ENCODE measurements at places on chromosomes 2 and 18.

DNA sequence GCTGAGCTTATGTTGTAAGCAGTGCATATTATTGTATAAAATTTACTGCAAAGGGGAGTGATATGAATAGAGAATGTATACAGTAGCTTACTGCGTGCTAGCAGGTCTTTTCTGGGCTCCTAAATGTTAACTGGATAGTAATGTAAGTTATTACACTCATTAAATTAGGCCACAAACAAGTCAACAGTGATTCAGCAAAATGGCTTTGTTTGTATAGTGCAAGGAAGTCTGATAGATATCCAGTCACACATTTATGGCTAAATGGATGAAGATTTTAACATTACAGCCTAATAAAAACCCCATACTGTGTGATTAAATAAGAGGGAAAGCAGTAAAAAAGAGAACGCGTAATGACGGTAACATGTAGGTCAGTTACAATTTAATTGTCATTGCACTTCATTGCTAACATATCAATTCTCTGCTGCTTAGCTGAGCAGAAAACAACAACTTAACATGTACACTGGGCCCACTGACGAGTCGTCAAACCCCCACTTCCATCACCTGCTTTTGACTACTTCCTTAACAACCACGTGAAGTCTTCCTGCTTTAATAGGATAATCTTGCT lies 665.0 kb upstream of the FANCL start:
- no peak for DNase-seq

GRCh38 chr2:100404411-100404810 lies 13.1 kb downstream of the CHST10 start:
- DNase-seq = no peak

DNA sequence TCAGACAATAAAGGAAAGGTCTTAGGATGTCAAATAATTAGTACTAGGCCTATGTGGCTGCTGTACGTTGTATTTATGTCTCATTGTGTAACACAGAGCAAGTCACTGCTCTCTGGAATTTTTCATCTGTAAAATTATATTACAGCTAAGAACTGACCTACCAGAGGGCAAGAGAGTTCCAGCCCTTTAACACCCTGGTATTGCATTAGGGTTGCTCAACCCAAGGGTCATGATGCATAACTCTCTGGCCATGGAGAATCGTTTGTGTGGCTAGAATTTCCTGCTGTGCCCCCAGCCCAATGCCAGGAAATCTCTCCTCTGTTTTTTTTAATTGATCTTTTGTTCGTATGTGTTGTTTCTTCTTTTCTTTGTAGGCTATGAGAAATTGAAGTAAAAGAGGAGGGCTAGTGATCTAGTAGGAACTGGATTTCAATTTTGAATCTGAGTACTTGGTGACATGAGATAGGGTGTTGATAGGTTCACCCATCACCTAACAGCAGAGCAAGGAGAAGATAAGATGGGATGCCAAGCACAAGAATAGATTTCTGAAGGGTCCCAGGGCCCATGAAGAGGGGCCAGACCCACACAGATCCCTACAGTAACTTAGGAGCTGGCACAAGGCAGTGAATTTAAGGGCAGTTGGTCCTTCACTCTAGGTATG lies 571.2 kb upstream of the TNP1 start:
- DNase-seq = no peak

GRCh38 chr18:13915995-13916431 lies 677 bp upstream of the MC2R start:
- no peak for DNase-seq

GRCh38 chr2:128776461-128777195 lies 458.0 kb upstream of the HS6ST1 start:
- DNase-seq = no peak

GRCh38 chr2:130756053-130756873 lies 923 bp downstream of the AMER3 start:
- no peak for DNase-seq

- DNase-seq = no peak
Measured at GRCh38 chr2:164922134-164922533, 33.2 kb downstream of the SLC38A11 start.

GRCh38 chr2:136932700-136933099 lies 167.4 kb downstream of the THSD7B start:
- DNase-seq = no peak

- DNase-seq = no peak
Measured at GRCh38 chr2:220365023-220365422, 737.6 kb downstream of the SLC4A3 start.

- no peak for DNase-seq
Measured at GRCh38 chr2:88720399-88720798, 28.9 kb downstream of the RPIA start.

DNA sequence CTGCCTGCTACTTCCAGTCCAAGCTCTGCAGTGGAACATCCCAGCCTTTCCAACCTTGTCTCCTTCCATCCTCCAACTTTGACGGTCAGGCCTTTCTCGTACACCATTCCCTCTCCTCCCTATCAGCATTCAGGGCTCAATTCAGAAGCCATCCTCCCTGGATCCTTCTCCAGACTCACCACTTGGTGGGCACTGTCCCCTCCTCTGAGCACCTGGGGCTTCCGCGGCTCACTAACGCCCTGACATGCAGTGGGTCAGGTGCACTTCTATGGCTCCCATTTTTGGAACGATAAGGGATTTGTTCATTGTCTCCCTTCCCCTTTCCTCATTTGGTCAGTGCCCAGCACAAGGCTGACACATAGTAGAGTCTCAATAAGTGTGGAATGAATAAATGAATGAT lies 56.7 kb downstream of the TNS1 start:
- DNase-seq = no peak

Data from T follicular helper cell (primary cell).